ENCODE measurements at places on chromosomes 7 and 10.

DNA sequence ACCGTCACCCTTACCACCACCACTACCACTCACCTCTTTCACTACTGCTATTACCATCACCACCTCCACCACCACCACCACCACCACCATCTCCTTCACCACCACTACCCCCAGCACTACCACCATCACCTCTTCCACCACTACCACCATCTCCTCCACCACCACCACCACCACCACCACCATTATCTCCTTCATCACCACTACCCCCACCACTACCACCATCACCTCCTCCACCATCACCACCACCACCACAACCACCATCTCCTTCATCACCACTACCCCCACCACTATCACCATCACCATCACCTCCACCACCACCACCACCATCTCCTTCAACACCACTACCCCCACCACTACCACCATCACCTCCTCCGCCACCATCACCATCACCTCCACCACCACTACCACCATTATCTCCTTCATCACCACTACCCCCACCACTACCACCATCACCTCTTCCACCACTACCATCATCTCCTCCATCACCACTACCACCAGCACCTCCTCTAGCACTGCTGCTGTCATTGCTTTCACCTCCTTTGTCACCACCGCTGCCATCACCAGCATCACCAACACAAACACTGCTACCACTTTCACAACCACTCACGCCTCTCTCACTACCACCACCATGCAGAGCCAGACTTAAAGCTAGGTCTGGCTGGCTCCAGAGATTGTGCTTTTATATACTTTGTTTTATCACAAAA, 109.3 kb downstream of the ICA1 start:
- H3K4me1 ChIP-seq, result peaks cover 8% of the 10 kb centered on the region
- H3K4me3 ChIP-seq, result no peak overlapping the region

- H3K4me3 ChIP-seq, result no peak overlapping the region
- H3K27ac ChIP-seq, result no peak overlapping the region
- no peaks in the 10 kb centered on the region for H3K4me1 ChIP-seq
Observed at GRCh38 chr7:134636008-134636449, 10.6 kb upstream of the BPGM start.

GRCh38 chr7:140018125-140019043, 44.4 kb downstream of the PARP12 start:
- no peak overlapping the region for H3K27ac ChIP-seq
- no peaks in the 10 kb centered on the region for H3K4me1 ChIP-seq
- H3K4me3 ChIP-seq, result no peak overlapping the region
- no peaks in the 10 kb centered on the region for H3K36me3 ChIP-seq
- no peak for DNase-seq

DNA sequence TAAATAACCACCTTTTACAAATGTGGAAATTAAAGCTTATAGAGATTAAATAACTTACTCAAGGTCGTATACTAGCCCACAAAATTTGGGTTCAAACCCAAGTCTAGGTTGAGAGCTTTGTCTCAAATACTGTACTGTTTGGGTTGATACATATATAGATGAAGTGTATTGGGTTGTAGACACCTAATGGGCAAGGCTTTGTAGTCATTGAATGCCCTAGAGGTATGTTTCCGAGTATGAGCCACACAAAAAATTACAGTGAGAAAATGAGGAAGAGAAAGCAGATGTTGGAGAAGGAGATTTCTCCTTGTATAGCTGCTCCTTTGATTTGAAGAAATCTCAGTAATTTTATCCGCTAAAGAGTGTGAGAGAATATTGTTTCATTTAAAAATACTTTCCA, 60.6 kb downstream of the C1GALT1 start:
- H3K4me3 ChIP-seq, result no peak overlapping the region
- no peak overlapping the region for H3K27ac ChIP-seq
- H3K4me1 ChIP-seq, result no peaks in the 10 kb centered on the region
- H3K36me3 ChIP-seq, result peaks cover 16% of the 10 kb centered on the region

GRCh38 chr10:118793545-118793944, 38.8 kb upstream of the CACUL1 start:
- H3K27me3 ChIP-seq, result no peaks in the 10 kb centered on the region
- DNase-seq, result peak; percentile 77
- H3K36me3 ChIP-seq, result no peaks in the 10 kb centered on the region
- no peaks in the 10 kb centered on the region for H3K4me1 ChIP-seq

GRCh38 chr10:4918236-4918635, 45.0 kb upstream of the AKR1C1 start:
- no peak overlapping the region for H3K4me3 ChIP-seq
- H3K36me3 ChIP-seq, result no peaks in the 10 kb centered on the region
- no peak for DNase-seq
- H3K27me3 ChIP-seq, result no peaks in the 10 kb centered on the region

GRCh38 chr7:74178632-74179031, 4.5 kb downstream of the EIF4H start:
- no peaks in the 10 kb centered on the region for H3K27me3 ChIP-seq
- H3K4me3 ChIP-seq, result no peak overlapping the region
- no peaks in the 10 kb centered on the region for H3K36me3 ChIP-seq
- no peaks in the 10 kb centered on the region for H3K4me1 ChIP-seq

DNA sequence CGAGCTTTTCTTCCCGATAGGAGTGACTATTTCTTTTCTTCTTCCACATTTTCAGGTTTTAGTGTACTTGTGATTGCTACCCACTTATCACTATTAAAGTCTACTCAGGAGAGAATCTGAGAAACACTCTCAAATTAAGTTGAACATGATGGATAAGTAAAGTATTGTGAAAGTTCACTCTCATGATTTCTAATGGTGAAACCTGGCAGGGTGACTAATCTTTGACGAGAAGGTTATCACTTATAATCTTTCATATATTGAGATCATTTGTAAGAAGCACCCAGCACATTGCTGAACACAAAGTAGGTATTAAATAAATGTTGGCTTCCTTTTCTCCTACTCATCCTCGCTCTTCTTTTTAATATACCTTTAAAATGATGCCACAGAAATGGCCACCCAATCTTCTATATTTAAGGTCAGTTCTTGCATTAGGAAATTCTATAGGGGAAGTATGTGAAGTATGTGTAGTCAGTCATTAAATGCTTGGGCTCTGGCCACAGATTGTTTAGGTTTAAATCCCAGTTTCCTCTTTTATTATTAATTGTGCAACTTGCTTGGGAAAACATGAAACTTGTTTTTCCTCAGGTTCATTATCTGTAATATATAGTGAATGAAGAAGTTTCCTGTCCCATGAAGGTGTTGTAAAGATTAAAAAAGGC, 3.1 kb upstream of the CFTR start:
- DNase-seq, result no peak
- no peaks in the 10 kb centered on the region for H3K27me3 ChIP-seq
- H3K4me1 ChIP-seq, result peaks cover 6% of the 10 kb centered on the region
- H3K27ac ChIP-seq, result no peak overlapping the region
- no peaks in the 10 kb centered on the region for H3K36me3 ChIP-seq

- H3K4me3 ChIP-seq, result no peak overlapping the region
- H3K27ac ChIP-seq, result no peak overlapping the region
- DNase-seq, result no peak
- H3K4me1 ChIP-seq, result no peaks in the 10 kb centered on the region
- peaks cover 24% of the 10 kb centered on the region for H3K36me3 ChIP-seq
- H3K27me3 ChIP-seq, result no peaks in the 10 kb centered on the region
Observed at GRCh38 chr10:111004016-111004415, 72.8 kb upstream of the ADRA2A start.

DNA sequence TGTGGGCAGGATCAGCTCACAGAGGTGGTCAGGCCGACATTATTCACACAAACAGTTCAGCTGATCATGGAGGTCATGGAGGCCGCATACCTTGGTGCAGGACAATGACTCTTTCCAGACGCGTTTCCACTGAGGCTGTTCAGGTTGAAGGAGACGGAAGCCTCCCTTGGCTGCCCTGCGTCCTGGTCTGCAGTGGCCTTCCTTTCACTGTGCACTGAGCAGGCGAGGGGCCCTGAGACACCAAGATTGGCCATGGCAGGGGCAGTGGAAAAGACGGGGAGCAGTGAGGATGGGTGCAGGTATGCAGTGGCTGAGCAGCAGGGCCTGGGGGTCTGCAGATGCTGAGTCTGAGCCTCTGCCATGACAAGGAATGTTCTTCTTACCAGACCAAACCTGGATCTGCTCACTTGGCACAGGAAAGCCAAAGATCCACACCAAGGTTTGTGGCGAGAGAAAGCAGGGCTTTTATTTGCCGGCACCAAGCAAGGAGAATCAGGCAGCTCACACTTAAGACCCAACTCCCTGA, 263.3 kb downstream of the GLRX3 start:
- no peak overlapping the region for H3K4me3 ChIP-seq
- no peak overlapping the region for H3K27ac ChIP-seq
- peak; percentile 50 for DNase-seq
- H3K36me3 ChIP-seq, result no peaks in the 10 kb centered on the region
- no peaks in the 10 kb centered on the region for H3K27me3 ChIP-seq

- H3K36me3 ChIP-seq, result no peaks in the 10 kb centered on the region
- no peak overlapping the region for H3K4me3 ChIP-seq
- no peaks in the 10 kb centered on the region for H3K4me1 ChIP-seq
- H3K27ac ChIP-seq, result no peak overlapping the region
- DNase-seq, result no peak
Observed at GRCh38 chr7:1287752-1288201, 55.1 kb downstream of the UNCX start.

GRCh38 chr10:132521466-132522102, 16.0 kb upstream of the INPP5A start:
- H3K36me3 ChIP-seq, result no peaks in the 10 kb centered on the region
- H3K27me3 ChIP-seq, result no peaks in the 10 kb centered on the region
- H3K4me3 ChIP-seq, result no peak overlapping the region
- H3K4me1 ChIP-seq, result no peaks in the 10 kb centered on the region
- no peak for DNase-seq
- H3K27ac ChIP-seq, result peak overlapping the region; percentile 91

DNA sequence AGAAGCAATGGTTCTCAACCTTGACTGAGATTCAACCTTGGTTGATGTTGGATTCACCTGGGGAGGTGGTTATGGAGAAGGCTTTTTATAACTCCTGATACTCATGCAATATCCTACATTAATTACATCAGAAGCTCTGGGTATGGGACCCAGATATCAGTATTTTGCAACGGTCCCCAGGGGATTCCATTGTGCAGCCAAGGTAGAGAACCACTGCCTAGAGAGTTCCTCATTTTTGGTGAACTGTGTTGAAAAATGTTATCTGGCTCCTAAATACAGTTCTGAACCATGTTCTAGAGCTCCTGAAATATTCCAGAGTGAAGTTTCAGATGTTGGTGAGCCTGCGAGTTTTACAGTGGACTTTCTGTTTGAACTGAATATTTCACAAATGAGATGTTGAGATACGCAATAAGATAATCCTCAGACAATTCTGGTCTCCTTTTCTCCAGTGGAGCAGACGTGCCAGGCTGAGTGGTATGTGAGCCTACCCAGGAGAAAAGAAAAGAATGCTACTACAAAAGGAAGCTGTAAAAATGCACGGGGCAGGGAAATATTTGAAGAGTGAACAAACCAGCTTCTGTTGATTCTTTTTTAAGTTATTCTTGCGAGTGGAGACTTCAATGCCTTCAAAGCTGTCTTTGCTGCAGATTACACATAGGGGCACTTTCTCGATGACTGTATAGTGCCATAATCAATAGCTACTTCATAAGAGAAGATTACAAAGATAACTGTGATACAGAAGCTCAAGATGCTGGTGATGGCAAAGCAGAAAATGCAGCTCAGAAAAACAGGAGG, 13.6 kb upstream of the C10orf120 start:
- no peak for DNase-seq
- no peak overlapping the region for H3K4me3 ChIP-seq
- no peaks in the 10 kb centered on the region for H3K36me3 ChIP-seq
- H3K27ac ChIP-seq, result no peak overlapping the region
- H3K4me1 ChIP-seq, result no peaks in the 10 kb centered on the region

DNA sequence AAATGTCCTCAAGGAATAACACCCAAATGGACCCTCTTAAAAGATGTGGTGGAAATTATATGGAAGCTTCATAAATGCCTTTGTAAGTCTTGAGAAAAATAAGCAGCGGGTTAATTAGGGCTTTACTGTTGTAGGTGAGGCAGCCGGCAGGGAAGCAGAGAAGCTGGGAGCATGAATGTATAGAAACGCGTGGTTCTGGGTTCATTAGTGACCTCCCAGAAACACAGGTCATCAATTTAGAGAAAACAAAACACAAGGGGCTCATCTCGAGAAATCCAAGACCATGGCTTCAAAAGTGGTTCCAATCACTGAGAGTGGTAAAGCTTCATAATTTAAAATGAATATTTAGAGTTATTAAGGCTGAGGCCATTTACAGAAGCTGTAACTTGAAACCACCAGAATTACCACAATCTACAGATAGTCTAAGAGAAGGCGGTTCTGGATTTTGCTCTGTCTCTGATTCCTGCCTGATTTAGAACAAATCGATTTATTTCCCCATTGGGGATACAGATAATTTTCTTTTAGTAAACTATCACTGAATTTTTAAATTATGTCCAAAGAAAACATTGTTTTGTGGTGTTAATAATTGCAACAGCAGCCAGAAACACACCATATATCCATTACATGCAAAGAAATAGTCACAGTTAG, 20.7 kb downstream of the GARIN1A start:
- no peaks in the 10 kb centered on the region for H3K36me3 ChIP-seq
- H3K27me3 ChIP-seq, result no peaks in the 10 kb centered on the region
- H3K4me1 ChIP-seq, result no peaks in the 10 kb centered on the region
- H3K4me3 ChIP-seq, result no peak overlapping the region
- H3K27ac ChIP-seq, result no peak overlapping the region

DNA sequence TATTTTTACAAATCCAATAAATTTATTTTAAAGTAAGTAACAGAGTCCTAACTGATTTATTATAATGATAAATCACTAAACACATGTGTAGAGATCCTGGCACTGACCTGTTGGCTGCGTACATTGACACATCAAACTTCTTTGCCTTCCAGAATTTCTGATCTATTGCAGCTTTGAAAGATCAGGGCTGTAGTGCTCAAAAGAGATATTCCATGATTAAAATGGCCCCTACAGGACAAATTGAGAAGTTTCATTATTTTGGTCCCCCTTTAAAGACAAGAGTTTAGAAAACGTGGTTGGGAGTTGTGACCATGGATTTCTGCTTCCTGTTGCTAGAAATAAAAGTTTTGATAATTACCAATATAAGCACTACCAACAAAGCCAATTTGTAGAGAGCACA, 87.7 kb upstream of the PDK4 start:
- H3K4me1 ChIP-seq, result no peaks in the 10 kb centered on the region
- H3K27me3 ChIP-seq, result no peaks in the 10 kb centered on the region

GRCh38 chr10:74906611-74907198, 80.3 kb downstream of the KAT6B start:
- H3K27me3 ChIP-seq, result no peaks in the 10 kb centered on the region
- no peaks in the 10 kb centered on the region for H3K4me1 ChIP-seq
- no peaks in the 10 kb centered on the region for H3K36me3 ChIP-seq
- no peak overlapping the region for H3K4me3 ChIP-seq

DNA sequence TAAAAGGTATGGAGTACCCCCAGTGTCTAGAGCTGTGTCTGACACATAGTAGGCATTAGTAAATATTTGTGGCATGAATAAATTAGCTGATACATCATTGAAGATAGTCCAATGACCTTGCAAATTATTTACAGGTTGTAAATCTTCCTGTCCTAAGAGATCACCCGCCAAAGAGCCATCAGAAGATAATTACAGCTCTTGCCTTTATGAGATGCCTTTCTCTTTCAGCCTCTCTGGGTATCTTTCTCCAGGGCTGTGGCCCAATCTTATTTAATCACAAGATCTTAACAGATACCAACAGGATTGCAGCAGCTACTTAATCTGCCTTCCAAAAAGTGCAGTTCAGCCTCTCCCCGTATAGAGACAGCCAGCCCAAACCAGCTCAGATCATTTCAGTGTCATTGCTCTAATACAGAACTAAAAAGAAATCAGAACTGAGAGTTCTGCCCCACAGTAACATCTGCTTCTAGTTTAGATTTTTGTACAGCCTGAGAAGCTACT, 41.5 kb downstream of the MYOF start:
- peak overlapping the region; percentile 54 for H3K27ac ChIP-seq
- H3K4me1 ChIP-seq, result peaks cover 61% of the 10 kb centered on the region
- H3K4me3 ChIP-seq, result no peak overlapping the region
- H3K36me3 ChIP-seq, result no peaks in the 10 kb centered on the region

Data from right atrium auricular region (tissue), 2 donors.